MM.1S (cell line): ENCODE measurements at places on chromosomes 4 and X.

DNA sequence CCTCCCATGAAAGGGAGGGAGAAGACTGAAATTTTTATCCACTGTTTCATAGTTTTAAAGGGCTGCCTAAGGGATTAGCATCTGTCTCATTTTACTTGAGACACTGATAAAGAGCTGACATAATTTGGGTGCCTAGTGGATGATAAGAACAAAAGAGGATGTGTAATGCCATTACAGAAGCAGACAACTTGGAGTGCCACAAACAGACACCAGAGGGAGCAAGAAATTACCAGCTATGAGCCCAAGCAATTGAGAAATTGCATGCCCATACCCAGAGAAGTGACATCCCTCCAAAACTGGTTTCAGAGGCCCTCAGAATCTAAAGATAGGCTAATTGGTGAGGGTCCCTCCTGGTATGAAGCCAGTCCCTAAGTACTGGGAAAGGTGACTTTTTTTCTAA lies 38.5 kb upstream of the POU3F4 start:
- peak; percentile 62 for DNase-seq

DNA sequence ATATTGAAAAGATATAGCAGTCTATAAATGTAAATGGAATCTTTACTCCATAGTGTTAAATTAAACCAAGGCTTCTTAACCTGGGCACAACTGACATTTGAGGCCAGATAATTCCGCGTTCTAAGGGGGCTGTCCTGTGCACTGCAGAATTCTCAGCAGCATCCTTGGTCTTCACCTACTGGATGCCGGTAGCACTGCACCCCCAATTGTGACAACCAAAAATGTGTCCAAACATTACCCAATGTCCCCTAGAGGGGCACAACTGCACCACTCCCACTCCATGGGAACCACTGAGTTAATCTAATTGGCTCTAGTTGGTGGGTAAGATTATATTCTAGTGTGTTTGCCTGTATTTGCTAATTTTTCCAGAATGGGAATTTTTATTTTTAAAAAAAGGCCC lies 16.6 kb downstream of the AP1S2 start:
- no peak for DNase-seq

- DNase-seq, result no peak
These were observed 2.8 kb downstream of the EREG start for GRCh38 chr4:74367656-74368290.

DNA sequence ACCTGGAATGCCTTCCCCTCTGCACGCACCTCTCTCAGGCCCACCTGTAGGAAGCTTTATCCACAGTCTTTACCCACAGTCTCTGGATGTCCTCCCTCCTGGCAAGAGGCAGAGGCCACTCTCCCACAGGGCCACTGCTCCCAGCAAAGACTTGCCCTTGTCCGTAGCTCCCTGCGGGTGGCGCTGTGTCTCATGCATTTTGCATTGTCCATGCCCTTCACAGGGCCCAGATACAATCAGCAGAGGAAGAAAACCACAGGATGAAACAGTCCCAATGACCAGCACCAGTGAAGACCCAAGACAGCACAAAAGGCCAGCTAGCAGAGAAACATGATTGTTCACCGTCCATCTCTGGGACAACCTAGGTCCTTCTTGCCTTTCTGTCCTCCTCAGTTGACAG lies 2.1 kb upstream of the NSG1 start:
- DNase-seq, result no peak

GRCh38 chrX:103919270-103919637 lies 43.2 kb upstream of the TMSB15B start:
- DNase-seq, result peak; percentile 68

GRCh38 chr4:56440983-56441382 lies 4.9 kb downstream of the PAICS start:
- no peak for DNase-seq
